NK-92 treated with Interleukin-12 subunit alpha and Interleukin-12 subunit beta, amount 100 ng/mL, for 24 hours (cell line): ENCODE measurements at places on chromosomes 1 and 21.

- DNase-seq, result no peak
Measured at GRCh38 chr1:224592636-224593582, 23.2 kb upstream of the CNIH3 start.

GRCh38 chr1:43625063-43625780 is 24.7 kb upstream of the KDM4A start:
- DNase-seq, result no peak

GRCh38 chr1:170931650-170932049 is 3.7 kb upstream of the MROH9 start:
- no peak for DNase-seq

DNA sequence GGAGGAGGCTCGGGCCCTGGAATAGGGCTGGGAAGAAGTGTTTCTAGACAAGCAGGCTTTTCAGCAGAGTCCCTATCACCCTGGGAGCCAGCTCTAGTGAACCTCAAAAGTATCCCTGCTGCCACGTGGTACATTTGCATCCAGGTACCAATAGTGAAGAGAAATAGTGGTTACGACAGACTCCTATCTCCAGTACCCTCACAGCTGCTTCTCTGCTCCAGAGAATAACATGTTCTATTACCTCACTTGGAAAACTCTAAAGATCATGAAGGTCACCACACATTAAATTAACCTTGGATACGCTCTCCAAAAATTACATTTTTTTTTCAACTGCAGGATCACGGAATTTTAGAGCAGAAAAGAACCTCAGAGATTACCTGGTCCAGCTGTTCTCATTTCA is 230.4 kb upstream of the PLD5 start:
- DNase-seq, result no peak

DNA sequence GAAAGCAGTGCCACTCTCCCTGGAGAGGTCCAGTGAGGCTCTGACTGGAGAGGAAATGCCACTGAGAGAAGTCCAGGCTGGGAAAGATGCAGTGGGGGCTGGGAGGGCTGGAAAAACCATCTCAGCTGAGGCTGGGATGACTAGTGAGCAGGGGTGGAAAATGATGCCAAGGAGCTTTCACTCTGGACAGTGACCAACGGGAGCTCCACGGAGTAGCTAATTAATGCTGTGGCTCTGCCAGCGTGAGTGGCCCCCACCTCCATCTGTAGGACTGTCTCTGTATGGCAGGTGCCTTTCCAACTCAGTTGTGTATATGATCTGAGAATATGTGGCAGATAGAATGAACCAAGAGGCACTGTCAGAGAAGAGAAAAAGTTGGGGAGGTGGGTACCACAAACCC is 86.7 kb downstream of the DDX20 start:
- no peak for DNase-seq
